Stimulated activated CD8-positive, alpha-beta memory T cell treated with anti-CD3 and anti-CD28 coated beads, Interleukin-4, amount 100 ng/mL, for 24 hours (primary cell): ENCODE measurements at places on chromosomes 13 and 19.

- DNase-seq: no peak
Measured at GRCh38 chr19:39379865-39380396, 11.0 kb downstream of the PAF1 start.

- no peak for DNase-seq
Measured at GRCh38 chr19:41626278-41626677, 596 bp downstream of the CEACAM4 start.

DNA sequence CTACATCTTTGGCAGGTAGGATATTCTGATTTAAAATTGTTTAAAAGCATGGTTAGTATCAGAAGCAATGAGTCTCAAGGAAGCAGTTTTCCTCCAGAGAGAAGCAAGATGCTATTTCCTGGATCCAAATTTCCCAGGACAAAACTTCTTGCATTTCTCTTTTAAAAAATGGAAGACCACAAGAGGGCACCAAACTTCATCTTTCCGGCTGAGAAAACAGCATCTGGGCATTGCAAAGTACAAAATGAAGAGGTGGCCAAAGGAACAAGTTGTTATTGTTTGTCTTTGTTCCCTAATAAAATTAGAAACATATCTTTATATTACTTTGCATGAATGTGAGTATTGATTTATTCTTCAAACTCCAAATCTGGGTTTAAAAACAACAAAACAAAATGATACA, 60.0 kb upstream of the LRCH1 start:
- no peak for DNase-seq

DNA sequence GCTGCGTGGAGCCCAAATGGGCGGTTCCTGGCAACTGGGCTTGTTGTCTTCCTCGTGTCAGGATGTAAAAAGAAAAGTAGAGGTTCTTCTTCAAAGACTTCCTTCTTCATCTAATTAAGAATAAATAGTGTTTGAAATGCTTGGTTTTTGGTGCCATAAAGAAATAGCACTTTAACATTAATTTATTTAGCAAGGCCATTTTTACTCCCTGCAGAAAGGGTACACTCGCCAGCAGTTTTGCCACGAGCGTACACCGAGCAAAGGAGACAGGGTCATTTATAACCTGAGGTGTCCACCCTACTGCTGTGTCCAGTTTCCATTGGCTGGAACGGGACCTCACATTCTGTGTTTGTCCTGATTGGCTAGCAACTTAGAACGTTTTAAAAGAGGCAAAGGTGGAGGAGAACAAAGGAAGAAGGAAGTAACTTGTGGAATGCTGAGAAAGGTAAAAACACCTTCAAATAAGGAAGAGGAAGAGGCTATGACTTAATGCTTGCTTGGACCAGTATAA, 21.8 kb upstream of the OR10H1 start:
- DNase-seq: no peak

GRCh38 chr13:25347151-25347550, 24.6 kb upstream of the ATP8A2 start:
- DNase-seq: no peak

DNA sequence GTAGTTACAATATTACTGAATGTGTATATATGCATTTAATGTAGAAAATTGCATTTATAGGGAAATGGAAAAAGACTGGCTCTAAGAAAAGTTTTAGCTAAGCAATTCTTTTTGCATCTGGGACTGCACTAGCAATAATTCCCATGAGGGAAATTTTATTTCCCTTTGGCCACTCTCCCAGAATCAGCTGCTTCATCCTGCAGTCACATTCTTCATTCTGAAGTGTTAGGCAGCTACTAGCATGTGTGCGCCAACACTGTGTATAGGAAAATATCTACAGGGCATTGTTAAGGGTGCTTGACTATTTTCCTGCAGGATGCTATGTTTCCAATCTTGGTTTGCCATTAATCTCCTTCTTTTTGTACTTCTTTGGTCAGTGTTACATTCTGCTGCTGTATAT, 312.8 kb upstream of the PCDH20 start:
- no peak for DNase-seq

- DNase-seq: no peak
Measured at GRCh38 chr13:97223711-97224541, 1.8 kb downstream of the MBNL2 start.

DNA sequence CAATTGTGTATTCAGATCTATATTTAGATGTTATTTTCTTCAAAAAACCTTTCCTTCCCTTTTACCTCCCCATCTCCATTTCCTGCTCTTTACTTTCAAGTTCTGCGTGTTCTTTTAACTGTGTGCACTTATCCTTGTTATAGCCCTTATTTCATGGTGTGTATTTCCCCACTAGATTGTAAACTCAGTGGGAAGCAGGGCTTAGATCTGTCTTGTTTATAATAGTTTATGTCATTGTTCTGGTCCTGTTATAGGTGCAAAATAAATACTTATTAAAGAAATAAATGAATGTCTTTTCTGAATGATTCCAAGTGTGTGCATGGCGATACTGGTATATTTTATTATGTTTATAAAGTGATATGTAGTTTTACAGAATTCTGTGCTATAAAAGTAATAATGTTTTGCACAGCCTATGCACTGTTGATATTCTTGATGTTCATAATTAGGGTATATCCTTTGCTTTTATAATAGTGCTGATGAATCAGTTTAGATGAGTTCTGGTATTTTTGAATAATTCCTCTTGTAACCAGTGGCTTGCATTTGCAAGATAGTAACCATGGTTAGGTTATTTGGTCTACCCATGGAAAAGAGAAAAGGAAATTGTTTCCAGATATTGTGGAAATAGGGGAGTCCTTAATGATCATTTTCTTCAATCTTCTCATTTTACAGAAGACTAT, 12.1 kb downstream of the NDFIP2 start:
- no peak for DNase-seq

GRCh38 chr19:48348045-48348444, 15.7 kb downstream of the TMEM143 start:
- DNase-seq: no peak

DNA sequence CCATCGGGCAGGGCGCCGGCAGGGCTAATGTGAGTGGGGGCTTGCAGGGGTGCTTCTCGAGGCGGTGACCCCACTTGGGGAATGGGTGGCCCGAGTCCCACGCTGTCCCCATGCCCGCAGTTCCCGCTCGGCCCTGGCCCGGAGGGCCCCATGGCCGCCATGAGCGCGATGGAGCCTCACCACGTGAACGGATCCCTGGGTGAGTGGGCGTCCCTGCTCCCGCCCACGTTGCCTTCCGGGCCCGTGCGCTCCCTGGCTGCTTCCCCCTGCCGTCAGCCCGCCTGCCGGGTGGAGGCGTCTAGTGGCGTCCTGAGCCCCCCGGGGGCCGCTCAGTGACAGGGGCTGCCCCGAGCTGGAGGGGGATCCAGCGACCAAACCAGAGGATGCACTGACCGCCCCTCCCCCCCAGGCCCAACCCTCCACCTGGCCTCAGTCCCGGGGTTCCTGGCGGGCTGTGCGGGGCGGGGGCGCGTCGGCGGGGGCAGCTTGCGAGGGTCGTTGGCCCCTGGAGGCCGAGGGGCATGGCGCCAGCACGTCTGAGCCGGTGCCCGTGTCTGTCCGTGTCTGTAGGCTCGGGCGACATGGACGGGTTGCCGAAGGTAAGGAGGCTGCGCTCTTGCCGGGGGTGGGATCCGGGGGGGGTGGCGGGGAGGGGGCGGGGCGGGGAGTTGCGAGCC, 4.8 kb downstream of the ISYNA1 start:
- DNase-seq: no peak

DNA sequence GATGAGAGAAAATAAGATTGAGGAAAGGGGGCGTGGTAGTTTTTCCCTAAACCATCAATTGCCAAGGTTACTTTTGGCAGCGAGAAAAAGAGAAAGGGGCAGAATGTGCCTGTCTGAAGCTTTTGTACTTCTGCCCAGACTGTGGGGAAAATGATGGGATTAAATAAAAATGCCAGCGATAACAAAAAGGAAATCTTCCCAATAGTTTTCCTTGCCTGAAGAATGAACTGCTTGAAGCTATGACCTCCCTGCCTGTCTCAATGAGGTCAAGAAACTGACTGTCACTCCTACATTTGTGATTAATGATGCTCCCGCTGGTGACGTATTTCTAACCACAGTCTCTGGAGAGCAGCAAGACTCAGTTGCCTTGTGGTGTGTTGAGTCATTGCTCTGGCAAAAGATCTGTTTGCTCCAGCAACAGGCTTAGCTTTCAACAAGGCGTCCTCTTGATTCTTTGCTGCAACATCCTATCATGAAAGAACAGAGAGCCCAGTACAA, 1051.5 kb downstream of the DIAPH3 start:
- no peak for DNase-seq

DNA sequence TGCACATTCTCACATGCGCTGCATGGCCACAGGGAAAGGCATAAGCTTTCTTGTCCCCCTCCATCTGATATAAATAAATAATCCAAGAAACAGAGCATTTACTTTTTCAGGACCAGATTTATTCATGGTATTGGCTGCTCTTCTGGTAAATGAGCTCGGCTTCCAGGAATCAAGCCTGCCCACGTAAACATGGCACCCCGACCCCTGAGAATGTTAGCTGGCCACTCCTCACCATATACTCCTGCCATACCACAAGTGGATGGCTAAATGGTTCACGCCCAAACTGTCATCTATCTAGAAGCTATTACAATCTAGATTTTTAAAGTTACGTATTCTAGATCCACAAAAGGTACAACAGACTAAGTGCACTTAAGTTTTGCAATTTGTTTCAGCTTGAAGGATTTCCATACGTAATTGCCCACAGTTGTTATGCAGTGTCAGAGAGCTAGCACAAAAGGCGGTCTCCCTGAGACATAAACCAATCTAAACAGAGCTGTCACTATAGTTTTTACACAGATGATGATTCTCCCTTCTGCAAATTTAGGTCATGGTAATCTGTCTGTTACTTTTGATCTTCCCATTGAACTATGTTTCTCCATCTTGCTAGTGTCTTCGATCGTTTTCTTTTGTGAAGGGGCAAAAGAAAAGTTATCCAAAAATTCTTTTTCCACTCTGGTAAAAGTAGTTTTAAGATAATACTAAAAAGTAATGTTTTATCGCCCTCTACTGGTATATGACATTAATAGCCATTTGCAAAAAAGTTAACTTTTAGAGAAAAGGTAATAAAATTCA, 16.2 kb upstream of the FOXO1 start:
- DNase-seq: no peak

DNA sequence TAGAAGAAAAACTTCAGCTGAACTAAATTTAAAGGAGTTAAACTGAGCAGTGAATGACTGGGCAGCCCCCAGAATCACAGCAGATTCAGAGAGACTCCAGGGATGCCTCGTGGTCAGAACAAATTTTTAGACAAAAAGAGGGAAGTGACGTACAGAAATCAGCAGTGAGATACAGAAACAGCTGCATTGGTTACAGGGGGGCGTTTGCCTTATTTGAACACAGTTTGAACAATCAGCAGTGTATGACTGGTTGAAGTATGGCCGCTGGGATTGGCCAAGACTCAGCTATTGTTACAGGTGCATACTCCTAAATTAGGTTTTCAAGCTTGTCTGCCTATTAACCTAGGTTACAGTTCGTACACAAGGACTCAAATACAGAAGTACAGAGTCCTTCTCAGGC, 2.2 kb upstream of the SPRYD7 start:
- no peak for DNase-seq

GRCh38 chr19:44142059-44142433, 692 bp downstream of the ZNF234 start:
- no peak for DNase-seq

DNA sequence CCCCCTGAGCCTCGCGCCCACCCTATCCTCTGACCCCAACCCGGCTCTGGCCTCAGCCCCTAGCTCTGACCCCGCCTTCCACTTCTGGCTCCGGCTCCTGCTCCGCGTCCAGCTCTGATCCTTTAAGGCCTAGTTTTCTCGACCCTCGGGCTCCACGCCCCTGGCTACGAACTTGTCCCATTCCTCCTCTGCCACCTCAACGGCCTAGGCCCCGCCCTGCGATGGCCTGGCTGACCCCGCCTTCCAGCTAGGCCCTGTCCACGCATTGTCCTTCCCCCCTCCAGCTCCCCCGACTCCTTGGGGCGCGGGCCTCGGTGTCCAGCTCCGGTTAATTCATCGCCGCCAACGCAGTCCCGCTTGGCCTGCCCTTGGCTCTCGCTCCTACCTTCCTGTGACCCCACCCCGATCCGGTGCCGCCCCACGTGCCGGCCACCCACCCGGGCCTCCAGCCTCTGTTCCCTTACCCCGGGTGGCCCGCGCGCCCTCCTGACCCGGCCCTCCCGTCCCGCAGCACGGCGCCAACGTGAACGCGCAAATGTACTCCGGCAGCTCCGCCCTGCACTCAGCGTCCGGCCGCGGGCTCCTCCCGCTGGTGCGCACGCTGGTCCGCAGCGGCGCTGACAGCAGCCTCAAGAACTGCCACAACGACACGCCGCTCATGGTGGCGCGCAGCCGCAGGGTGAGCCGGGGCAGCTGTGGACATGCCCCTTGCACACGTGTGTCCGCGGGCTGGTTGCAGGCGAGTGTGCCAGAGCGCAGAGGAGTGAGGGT, 9.4 kb downstream of the BCL3 start:
- DNase-seq: no peak

DNA sequence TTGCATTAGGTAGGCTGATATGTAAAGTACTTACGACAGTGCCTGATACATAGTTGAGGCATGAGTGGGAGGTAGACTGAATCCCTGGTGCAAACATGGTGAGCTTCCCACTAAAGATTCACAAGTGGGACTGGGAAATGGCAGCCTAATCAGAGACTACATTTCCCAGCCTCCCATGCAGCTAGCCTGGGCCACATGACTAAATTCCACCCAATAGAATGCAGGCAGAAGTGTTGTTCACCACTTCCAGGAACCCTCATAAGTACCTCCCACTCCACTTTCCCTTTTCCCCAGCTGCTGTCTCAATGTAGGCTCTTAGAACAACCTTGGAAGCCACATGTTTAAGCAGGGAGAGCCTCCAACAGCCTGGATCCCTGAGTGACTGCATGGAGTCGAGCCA, 104.9 kb downstream of the CACNA1A start:
- DNase-seq: no peak

DNA sequence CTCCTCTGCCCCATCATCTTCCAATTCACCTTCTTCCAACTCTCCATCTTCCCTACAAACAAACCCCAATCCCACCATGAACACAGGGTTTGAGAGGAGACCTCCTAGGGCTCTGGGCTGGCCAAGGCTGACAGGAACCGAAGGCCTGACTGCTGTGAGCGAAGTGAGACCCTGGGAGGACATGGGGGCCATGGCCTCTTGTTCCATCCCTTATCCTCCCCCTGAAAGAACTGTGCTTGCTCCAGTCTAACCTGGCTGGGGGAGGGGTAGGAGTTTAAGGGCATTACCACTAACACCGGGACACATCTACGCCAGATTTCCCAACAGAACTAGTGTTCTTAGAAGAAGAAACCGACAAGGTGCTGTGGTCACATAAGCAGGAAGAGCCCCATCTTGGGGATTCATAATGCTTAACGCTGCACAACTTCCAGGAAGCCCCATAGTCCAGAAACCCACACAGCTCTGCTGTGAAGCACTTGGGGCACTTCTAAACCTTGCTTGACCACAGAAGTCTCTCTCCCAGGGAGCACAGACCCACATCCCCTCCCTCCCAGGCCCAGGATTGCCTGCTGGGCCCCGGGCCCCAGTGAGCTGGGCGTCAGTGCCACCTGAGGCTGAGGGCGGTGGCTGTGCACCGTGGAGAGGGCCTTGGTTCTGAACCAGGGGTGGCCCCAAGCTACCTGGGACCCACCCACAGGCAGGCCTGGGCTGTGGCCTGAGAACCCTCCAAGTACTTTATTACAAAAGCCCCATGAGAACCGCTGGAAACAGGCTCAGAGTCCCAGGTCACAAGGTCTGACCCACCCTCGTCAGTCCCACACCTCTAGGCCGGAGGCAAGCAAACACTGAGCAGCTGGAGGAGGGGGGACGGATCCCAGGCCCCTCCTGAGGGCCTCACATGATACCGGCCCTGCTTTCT, 18.8 kb downstream of the ZC3H4 start:
- DNase-seq: peak; percentile 4
